NCI-H226 (cell line): ENCODE measurements at places on chromosomes 5 and 9.

DNA sequence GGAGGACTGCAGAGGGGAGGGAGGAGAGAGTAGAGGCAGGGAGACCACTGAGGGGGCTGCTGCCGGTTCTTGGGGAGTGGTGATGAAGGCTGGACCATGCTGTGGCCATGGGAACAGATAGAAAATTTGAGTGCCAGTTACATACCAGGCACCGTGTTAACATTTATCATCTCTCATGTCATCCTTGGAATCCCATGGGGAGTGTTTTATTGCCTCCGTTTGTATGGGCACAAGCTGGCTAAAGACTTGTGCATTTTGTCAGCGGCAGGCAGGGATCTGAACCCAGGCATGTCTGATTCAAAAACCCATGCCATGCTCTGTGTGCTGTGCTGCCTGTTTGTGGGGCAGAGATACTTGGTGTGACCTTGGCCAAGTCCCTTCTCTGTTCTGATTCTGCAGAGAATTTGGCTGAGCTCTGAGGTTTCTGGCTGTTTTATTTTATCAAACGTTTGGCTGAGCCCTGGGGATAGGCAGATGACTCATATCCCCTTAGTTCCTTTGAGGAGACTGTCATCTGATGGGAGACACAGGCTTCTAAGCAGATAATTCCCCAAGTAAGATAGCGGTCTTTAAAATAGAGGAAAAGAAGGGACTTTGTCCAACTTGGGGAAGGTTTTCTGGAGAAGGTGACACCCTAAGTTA lies 22.2 kb downstream of the COL27A1 start:
- peak; percentile 41 for DNase-seq

DNA sequence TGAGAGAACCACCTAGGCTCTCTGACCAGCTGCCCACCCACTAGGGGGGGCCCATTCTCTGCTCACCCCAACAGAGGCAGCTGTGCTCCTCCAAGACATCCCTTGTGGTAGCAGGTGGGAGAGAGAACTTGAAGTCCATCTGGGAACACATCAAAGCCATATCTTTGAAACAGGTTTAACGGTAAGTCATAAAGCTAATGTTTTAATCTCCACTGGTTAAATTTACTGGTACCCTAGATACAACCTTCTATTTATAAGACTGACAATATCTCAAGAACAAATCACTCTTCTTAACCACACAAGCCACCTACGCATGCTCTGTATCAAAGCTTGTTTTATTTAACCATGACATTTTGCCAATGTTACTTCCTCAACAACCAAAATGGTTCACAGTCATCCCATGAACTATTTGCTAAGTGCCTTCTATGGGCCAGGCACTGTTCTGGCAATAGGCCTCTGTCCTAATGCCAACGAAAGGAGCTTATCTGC lies 20.4 kb downstream of the AUH start:
- DNase-seq: no peak

DNA sequence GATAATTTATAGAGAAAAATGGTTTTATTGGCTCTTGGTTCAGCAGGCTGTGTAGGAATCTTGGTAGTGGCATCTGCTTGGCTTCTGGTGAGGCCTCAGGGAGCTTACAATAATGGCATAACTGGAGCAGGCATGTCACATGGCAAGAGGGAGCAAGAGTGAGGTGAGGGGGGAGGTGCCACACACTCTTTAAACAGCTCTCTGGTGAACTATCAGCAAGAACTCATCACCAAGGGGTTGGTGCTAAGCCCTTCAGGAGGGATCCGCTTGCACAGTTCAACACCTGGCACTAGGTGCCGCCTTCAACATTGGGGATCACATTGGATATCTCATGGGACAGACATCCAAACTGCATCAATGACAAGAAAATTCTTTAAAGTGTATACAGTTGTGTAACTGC lies 10.5 kb downstream of the GPBP1 start:
- no peak for DNase-seq

DNA sequence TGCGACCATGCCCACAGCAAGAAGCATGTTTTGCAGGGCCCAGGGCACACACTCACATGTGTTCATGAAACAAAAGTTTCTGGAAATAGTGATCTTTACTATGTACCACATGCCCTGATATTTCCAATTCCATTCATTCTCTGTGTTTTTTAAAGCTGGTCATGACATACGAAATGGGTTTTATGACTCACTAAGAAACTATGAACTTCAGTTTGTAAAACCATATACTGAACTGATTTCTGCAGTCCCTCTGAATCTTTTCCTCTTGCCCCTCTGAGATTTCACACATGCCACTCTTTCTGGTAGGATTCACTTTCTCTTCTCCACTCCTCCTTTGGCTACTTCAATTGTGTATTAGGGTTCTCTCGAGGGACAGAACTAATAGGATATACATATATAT lies 416.1 kb upstream of the TRPC7 start:
- no peak for DNase-seq

GRCh38 chr9:90053027-90053426 lies 448.2 kb downstream of the GADD45G start:
- DNase-seq: no peak

DNA sequence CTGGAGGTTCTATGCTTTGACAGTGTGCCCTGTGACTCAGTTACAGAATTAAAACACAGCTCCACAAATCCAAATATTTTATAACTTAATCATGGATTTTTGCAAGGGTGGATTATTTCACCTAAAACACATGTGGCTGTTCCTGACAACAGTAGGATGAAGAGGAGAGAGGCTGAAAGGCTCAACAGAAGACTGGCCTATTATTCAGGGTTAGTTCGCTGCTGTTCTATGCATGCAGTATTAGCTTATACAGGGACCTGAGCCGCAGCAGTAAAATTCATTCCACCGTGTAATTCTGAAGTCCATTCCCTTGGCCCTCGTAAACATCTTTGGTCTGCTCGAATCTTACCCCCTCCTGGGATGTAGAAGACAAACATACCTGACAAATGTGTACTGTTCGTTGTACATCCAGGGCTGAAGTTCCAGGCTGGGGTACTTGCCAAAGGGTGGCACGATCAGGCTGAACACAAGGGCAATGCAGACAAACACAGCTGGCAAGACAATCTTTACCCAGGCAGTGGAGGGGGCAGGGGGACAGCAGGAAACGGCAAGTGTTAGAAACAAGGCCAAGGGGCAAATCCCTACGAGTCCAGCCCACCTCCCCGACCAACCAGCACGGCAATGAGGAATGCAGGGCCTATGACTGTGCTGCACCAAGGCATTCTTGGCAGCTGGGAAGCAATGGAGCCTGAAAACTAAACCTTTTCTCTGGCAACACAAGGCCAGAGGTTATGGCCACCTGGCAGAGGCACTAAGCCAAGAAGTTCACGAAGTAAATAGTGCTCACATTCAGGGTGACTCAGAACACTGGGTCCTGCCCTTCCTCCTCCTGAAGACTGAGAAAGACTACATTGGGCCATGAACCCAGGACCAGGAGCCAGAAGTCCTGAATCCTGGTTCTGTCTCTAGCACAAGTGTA lies 46.8 kb downstream of the NIPSNAP3B start:
- no peak for DNase-seq

DNA sequence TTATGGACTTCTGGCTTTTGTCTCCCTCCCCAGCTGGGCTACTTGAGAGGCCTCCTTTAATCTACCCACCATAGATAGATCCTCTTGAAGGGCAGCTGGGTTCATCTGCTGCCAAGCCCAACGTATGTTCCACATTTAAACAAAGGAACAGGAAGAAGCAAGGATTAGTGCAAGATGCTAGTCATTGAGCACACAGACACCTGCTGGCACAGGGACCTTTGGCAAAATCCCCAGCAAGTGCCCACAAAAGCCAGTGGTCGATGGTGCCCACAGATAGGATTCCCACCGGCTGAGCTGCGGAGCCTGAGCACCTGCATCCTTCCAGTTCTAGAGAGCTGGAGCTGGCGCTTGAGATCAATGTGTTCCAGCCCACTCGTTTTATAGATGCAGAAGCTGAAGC lies 57.7 kb upstream of the SHB start:
- no peak for DNase-seq
